ENCODE measurements at places on chromosomes 2 and 18.

DNA sequence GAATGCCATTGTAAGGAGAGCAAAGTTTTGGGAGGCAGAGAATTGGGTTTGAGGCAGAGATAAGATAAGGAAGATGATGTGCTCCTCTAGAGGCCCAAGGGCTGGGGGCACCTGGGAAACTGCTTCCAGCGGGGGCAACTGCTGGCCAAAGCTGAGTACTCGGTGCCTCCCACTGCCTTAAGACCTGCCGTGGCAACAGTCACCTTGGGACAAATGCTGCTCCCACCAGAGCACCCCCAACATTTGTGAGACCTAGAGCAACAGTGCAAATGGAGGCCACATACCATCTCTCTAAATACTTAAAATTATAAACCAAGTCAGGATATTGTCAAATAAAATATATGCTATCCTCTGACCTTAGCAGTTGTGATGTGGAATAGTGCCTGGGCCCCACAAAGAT lies 127.1 kb downstream of the CAPN13 start:
- no peak for DNase-seq

DNA sequence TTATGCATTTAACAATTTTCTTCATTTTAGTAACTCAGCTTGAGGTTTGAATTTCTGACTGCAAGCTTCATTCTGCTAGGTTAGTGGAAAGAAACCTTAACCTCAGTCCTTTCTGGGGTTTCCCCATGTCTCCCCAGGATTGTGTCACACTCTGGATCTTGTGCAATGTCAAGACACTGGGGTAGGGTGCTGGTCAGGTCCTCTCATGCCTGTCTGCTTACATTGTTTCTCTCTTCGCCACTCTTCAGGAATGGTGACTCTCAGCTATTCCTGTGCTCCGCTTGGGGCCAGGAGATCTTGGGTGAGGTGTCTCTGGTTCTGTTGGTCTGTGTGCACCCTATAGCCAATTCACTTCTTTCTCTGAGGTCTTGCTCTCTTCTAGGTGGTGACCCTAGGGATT lies 23.9 kb downstream of the CTLA4 start:
- no peak for DNase-seq

- DNase-seq, result no peak
Observed at GRCh38 chr2:16774980-16775898, 109.6 kb upstream of the CYRIA start.

DNA sequence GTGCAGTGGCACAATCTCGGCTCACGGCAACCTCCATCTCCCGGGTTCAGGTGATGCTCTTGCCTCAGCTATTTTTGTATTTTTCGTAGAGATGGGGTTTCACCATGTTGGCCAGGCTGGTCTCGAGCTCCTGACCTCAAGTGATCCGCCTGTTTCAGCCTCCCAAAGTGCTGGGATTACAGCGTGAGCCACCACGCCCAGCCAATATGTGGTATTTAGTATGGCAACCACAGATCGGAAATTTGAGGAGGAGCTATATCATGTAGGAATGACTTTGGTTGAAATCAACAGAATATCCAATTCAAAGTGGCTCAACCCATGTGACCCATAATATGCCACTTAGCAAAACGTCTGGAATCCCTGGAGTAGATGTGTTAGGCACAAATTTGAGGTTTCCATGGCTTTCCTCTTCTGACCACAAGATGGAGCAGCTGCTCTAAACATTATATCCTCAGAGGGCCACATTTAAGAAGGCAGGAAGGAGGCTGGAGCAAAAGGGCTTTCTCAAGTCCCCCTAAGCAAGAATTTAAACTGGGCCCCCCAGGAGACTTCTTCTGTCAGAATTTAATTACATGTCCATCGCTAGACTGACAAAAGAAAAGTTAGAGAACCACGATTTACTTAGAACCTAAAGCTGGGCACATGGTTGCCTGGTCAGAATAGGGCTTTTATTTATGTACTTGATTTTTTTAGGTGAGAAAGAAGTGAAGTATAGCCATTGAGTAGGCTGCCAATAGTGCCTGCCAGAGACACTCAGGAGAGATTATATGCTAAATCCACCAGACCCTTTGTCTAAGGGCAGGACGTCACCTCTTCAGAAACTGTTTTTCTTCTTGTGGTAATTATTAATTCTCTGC lies 49.6 kb upstream of the ITSN2 start:
- peak; percentile 89 for DNase-seq

- DNase-seq, result peak; percentile 75
Observed at GRCh38 chr2:3536682-3537632, 17.6 kb upstream of the ADI1 start.

DNA sequence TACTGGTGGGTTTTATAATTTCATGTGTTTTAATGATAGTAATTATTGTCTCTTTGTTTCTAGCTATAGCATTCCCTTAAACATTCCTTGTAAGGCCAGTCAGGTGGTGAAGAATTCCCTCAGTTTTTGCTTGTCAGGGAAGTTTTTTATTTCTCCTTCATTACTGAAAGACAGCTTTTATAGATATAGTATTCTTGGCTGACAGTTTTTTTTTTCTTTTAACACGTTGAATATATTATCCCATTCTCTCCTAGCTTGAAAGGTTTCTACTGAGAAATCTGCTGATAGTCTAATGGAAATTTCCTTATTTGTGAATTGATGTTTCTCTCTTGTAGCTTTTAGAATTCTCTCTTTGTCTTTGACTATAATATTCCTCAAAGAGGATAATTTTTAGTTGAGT lies 46.8 kb downstream of the ASB1 start:
- no peak for DNase-seq

DNA sequence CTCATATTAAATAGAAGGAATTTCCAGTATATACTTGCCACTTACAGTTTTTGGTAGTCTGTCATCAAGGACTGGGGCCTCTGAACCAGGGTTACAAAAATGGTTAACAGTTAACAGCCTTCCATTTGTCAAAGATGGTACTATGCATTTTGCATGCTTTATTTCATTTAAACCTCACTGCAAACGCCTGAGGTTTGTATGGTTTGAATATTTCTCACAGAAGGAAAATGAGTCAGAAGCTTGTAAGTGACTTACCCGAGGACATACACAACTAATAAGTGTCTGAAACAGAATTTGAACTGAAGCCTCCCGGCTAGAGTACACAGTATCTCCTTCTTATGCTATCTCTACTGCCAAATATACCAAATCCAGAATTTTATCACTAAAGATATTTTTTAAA lies 1593.5 kb upstream of the ACVR2A start:
- no peak for DNase-seq

- peak; percentile 83 for DNase-seq
Observed at GRCh38 chr2:37344453-37345361, at the start of gene QPCT. QPCT (plus strand) TSS chr2:37344630; CDS start chr2:37344732, 102 bp downstream.

DNA sequence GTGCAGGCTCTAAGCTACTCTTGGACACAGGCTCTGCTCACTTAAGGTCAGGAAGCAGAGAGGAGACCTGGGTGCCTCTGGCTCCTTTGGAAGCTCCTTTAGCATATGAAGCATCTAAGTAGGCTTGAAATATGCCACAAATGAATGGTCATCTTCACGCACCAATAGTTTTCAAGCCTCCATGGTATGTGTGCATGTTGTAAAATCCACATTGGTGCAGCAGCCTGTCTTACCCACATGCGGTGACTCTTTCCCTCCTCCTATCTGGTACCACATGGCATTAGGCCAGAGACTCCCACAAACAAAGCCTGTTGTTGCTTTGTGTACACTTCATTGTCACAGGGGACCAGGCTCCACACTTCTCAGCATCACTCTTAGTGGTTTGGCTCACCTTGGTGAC lies 442.2 kb upstream of the RAB12 start:
- DNase-seq, result no peak

DNA sequence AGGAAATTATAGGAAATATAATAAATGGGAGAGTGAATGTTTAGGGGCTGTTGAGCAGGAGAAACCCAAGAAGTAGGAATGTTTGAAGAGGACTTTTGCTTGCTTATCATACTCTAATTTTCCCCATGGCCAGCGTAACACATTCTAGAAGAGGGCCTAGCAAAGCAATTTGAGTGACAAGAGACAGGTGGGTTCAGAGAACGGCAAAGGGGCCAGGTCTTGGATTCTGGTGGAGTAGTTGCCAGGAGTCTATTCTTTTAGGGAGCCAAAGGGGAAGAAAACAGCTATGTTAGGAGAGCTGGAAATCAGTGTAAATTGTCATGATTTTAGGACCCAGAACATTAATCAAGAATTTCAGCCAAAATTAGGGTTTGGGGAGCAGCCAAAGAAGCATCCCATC lies 96.5 kb downstream of the COL5A2 start:
- no peak for DNase-seq

DNA sequence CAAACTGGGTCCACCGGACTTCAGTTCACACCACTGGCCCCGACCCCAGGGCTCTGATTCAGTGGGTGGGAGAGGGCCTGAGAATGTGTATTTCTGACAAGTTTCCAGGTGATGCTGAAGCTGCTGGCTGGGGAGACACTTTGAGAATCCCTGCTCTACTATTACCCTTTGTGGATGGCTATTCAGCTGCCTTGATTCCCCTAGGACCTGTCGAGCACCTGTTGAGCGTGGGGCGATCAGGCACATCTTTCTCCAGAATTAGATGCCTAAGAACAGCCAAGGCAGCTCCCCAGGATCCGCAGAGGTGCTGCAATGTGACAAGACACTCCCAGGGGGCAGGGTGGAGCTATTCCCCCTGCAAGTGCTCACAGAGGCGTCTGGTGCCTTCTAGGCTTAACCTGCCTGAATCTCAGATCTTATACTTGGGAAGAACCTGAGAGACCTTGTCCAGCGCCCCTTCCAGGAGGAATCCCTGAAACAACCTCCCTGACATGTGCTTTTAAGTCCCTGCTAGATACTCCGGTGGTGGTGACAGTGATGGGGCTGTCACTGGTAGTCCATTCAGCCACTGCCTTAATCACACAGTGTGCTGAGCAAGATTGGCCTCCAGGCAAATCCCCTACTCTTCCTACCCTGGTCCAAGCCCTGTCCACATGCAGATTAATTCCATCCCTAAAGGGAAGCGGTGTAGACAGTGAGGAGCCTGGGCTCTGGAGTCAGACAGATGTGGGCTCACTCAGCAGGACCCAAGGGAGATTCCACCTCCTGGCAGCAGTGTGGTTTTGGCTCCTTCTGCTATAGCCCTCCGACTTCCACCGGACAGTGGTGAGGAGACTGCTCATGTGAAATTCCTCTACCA lies 43.4 kb upstream of the OTOF start:
- DNase-seq, result peak; percentile 41

- no peak for DNase-seq
Observed at GRCh38 chr2:106106622-106107508, 87.2 kb downstream of the UXS1 start.

- no peak for DNase-seq
Observed at GRCh38 chr2:69693059-69693774, 48.7 kb upstream of the ANXA4 start.

DNA sequence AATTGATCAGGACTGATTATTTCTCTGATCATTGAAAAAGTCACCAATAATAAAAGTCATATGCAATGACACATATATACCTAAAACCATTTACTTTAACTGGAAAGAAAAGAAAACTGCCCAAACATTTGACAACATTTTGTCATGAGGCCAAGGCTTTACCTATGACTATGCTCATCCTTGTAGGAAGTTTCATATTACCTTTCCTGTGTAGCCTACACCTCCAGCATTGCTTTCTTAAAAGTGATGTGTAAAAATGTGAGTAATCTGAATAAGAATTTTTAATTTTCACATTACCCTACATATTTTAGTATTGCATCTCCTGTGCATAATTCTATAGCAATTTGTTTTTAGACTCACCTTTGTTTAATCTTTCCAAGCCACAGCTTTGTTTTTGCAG lies 419.8 kb upstream of the FIGN start:
- DNase-seq, result no peak

- no peak for DNase-seq
Observed at GRCh38 chr2:192128655-192129054, 66.1 kb downstream of the TMEFF2 start.

DNA sequence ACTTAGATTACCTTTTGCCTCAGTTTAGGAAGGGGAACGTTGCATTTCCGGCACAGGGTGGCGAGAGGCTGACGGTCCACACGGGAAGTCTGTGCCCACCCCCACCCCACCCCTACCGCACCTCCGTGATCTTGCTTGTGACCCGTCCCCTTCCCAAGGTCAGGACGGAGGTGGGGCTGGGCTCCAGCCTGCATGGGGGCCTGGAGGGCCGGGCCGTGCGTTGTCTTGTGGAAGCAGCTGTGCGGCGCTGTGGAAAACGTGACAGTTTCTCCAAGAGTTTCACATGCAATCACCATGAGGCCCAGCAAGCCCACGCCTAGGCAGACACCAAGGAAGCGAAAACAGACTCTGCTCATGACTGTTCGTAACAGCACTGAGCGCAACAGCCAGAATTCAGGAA lies 76.8 kb upstream of the HDAC4 start:
- no peak for DNase-seq

- peak; percentile 91 for DNase-seq
Observed at GRCh38 chr2:171432969-171433762, 624 bp downstream of the METTL8 start.

GRCh38 chr2:218071218-218071937 lies 2.3 kb downstream of the RUFY4 start:
- no peak for DNase-seq

DNA sequence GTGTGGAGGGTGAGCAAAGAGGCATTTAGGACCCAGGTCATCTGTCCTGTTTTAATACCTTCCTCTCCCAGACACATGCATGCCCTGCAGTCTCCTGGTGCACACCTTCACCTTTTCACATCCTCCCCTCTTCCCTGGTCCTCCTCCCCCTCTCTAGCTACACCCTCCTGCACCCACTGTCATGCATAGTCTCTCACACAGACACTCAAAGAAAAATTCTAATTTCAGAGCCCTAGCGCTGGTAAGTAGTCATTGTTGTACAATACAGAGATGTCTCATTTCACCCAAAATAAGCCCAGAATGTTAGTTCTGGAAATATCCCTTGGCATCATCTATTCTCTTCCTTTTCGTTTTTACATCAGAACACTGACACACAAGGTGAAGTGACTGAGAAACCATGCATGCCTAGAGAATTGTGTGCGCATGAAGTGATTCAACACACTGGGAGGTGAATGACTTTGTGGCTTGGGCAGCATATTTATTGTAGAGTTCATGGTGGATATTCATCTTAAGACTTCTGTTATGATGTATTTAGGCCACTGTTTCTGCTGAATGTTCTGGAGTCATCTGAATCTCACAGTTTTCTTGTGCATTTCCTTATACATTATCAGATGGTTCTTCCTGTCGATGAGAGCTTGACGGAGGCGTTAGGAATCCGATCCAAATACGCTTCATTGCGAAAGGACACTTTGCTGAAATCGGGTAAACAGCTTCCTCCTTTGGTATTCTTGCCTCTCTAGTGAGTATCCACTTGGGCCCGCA lies 69.9 kb downstream of the COA5 start:
- no peak for DNase-seq

DNA sequence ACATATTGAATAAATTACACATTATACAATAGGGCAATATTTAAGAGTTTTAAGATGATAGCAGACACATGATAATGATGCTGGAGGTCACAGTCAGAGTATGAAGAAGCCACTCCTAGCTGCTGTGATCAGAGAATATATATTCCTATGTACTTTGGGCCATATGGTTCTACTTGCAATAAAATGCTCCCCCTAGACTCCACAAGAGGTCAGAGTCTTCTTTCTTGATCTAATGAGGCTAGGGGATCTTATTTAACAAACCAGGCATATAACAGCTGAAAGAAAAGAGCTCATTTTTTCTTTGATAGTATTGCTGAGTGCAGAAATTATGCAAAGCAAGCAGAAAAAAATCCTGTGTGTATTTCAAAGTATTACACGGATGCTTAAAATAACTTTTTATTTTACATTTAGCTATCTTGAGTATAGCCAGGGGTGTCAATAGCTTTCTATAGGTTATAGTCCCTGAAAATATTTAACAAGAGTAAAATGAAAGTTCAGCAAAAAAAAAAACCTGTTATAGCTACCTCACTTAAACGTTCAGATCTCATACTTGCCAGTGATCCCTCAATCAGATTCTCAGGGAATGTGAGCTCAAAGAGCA lies 748.7 kb upstream of the CHAC2 start:
- DNase-seq, result peak; percentile 13
